Activated T-cell treated with anti-CD3 and anti-CD28 coated beads, Interleukin-2, amount 50 U/mL, for 72 hours (primary cell): ENCODE measurements at places on chromosomes 5 and 9.

DNA sequence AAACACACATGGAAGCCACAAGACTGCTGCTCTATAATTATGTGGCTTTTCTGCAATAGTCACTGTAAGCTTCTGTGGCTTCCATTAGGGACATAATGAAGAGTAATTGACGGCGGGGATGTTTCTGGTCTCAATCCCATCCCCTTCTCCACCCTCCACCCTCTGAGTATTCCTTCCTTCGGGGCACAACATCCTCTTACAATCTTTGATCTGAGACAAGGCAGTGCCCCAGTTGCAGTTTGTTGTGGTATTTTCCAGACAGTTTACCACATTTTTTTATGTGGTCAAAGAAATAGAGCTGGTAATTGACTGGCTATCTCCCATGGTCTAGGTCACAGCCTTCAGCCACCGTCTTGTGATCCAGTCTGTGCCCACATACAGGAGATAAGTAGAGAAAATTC is 277.7 kb downstream of the NR2F1-AS1 start:
- DNase-seq = no peak

DNA sequence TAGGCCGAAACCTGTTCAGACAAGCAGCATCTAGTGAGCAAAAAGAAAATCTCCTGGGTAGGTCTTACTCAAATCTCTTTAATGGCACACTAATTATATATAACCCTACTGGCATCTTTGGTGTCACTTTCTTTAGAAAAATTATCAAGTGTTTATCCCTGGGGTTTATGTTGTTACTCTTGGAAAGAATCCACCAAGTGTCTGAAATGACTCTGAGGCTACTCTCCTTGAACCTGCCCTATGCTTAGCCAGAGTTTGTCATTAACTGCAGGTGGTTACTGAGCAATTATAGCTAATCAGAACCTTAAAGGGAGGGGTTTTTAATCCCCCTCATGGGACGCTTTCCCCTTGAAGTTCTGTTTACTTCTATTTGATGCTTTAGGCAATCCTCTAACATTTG is 381.9 kb downstream of the PLK2 start:
- no peak for DNase-seq

DNA sequence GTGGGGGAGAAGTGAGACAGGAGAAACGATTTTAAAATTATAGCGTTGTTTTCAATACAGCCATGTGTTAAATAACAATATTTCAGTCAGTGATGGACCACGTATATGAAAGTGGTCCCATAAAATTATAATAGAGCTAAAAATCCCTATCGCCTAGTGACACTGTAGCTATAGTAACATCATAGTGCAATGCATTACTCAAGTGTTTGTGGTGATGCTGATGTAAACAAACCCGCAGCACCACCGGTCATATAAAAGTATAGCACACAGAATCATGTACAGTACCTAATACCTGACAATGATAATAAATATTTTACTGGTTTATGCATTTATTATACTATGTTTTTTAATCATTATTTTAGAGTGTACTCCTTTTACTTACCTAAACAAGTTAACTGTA is 407.4 kb upstream of the SEMA6A start:
- no peak for DNase-seq

GRCh38 chr5:19322716-19323485 is 665.1 kb downstream of the CDH18 start:
- no peak for DNase-seq

DNA sequence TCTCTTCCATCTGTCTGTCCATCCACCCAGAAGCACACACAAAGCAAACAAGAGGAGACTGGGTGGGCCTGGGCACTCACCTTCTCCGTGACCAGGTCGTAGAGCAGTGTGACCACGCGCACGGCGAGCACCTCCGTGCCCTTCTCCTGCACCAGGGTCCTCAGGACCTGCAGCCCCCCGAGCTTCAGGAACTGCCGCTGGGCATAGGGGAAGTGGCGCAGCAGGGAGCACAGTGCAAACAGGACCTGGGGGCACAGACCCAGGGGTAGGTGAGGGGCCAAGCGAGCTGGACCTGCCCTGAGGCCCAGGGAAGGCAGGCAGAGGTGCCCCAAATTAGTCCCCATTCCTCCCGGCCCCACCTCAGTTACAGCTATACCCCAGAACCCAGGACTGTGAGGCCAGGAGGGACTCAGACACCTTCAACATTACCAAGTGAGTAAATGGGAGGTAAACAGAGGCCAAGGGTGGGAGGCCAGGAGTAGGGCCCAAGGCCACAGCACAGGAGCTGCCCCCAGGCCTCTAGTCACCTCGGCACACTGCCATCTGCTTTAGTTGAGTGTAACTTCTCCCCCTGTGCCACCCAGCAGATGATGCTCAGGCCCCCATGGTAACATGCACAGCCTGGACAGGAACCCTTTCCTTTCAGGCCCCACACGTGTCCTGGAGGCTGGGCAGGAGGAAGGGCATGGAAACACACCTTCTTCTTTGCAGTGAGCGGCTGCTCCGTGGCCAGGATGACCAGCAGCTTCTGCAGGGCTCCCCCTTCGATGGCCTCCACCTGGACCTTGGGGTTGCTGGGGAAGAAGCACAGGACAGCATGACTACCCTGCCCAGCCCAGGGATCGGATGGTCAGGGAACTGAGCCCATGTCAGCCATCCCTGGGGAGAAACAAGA is 76.2 kb upstream of the LRRTM2 start:
- DNase-seq = no peak

- DNase-seq = no peak
Measured at GRCh38 chr5:5756762-5757161, 334.3 kb downstream of the ICE1 start.

DNA sequence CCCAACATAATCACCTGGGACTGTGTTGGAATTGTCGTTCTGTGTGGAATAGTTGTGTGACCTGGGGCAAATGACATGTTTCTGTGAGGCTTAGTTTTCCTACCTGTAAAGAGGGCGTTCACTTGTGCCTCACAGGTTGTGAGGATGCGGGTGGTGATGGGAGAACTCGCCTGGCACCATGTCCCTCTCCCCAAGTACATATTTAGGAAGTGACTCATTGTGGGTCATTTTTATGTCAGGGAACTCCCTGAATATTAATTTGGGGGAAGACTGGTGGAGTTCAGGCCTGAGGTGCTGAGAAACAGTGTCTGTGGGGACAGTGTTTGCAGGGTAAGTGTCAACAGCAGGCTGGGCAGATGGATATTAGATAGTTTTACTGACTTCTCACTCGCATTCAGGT is 144.7 kb downstream of the KDM4C start:
- no peak for DNase-seq

GRCh38 chr9:127938298-127938690 is 640 bp upstream of the DPM2 start:
- DNase-seq = no peak

DNA sequence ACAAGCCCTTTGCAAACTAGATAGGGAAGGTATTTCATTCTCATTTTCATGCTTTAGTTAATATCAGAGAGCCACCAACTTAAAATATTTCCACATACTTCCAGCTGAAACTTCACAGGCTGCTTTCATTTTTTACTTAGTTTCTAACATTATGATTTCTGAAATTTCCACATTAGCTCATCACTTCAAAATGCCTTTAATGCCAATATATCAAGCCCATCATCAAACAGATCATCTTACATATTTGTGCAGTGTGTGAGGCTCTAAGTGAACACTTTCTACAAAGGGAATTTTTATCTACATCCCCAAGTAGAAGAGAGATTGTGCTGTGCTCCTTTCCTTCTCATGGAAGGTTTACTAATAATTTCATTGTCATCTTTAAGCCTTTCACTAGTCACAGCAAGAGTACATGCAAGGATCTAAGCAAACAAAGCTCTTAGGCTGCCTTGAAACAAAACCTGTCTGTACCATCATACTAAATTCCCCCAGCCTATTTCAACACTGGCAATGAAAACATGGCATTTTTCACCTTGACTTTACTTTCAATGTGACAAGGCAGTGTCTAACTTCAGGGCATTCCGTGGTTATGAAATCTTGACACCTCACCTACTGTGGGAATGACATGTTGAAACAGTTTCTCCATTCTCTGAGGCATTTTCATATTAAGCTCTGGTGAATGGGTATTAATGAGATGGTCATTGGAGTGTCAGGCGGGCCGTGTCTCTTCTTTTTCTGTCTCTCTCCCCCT is 45.4 kb downstream of the PPP2R2B start:
- no peak for DNase-seq

DNA sequence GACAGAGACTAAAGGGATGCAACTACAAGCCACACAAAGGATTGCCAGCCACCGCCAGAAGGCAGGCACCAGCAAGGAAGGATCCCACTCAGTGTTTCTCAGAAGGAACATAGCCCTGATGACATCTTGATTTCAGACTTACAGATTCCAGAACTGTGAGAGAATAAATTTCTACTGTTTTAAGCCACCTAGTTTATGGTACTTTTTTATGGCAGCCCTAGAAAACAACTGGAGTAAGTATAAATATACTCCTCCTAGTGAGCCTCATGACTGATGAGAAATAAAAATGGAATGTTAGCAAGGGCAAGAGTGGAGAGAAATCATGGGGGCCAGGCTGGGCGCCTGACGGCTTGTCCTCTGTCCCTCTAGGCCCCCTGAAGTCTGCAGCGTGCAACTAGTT is 307.3 kb downstream of the PIK3R1 start:
- DNase-seq = no peak

- no peak for DNase-seq
Measured at GRCh38 chr5:114201332-114201731, 160.5 kb upstream of the KCNN2 start.

GRCh38 chr5:54090495-54091120 is 219.8 kb downstream of the ARL15 start:
- no peak for DNase-seq

DNA sequence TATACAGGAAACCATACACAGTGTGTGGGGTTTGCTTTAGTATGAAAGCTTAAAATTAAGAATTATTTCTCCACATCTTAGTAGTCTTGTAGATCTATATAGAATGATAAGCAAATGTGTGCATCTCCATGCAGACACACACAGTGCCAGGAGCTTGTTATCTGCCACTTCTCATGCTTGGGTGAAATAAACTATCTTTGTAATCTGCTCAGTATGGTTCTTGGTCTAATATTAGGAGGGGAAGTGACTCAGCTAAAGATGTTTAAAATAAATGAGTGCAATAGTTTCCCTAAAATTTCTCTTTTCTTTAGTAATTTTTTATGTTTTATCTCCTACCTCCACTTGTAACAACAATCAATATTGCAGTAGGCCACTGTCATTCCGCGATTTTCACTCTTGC is 689.6 kb downstream of the TAF11L14 start:
- no peak for DNase-seq

DNA sequence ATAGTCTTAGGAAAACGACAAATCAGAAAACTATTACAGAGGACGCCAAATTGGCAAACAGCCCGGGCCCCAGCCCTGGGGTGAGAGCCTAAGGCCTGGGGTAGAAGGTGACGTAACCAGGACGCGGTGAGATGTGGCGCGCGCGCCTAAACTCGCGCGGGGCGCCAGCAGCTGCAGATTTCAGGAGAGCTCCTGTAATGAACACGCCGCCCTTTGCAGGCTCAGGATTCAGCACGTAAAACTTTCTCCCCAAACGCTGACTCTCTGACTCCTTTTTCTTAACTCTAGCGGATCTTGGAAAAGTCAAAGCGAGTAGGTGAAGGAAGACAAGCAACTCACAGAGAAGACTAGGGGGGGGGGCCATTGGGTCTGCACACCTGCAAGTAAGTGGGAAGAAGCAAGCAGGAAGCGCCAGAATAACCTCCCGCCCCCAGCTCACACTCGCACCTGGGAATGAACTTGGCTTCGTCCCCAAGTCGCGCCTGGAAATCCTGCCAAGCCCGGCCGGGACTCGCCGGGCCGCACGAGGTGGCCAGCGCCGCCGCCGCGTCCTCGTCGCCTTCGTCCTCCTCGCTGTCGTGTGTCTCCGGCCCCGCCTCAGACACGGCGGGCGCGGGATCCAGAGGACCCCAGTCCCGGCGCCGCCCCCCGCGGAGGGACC is 822 bp downstream of the RASEF start:
- DNase-seq = no peak

GRCh38 chr9:73162987-73163768 is 11.5 kb downstream of the ANXA1 start:
- DNase-seq = no peak

GRCh38 chr5:103271570-103272289 is 13.2 kb downstream of the MACIR start:
- DNase-seq = no peak

- no peak for DNase-seq
Measured at GRCh38 chr5:174312270-174312617, 266.7 kb downstream of the NSG2 start.
